ENCODE measurements at places on chromosomes 3 and 15.

GRCh38 chr3:41198046-41198445 is 1.3 kb upstream of the CTNNB1 start:
- no peak for DNase-seq

- no peak for DNase-seq
Measured at GRCh38 chr15:59292442-59293151, 80.1 kb downstream of the MYO1E start.

DNA sequence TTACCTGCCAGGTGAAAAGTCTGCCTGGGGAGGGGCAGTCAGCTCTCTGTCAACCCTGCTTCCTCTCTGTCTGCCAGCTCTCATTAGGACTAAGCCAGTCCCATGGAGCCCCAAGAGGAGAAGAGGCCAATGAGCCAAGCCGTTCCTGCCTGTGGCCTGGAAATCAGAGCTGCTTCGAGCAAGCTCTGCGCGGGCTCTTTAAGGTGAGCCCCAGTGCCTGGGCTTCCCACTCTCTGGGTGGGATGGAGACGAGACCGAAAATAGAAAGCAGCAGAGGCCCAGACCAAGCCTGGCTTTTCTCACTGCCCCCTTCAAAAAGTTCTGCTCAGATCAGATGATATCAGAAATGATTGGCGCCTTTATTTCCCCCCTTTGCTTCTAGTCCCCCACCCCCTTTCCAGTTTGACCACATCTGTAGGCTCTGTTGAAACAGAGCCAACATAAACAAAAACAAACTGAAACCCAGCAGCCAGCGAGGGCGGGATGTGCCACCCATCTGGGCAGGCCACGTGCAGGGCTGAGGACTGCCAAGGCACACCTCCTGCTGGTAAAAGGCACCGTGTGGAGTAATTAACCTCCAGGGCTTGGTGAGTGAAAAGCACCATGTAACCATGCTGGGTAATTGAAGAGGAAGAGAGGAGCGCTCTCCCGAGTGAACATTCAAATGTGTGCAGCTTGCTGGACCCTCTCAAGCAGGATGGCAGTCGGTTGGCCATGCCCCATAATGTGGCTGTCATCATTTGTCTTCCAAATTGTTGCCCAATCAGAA is 471.0 kb upstream of the PROK2 start:
- DNase-seq: no peak

DNA sequence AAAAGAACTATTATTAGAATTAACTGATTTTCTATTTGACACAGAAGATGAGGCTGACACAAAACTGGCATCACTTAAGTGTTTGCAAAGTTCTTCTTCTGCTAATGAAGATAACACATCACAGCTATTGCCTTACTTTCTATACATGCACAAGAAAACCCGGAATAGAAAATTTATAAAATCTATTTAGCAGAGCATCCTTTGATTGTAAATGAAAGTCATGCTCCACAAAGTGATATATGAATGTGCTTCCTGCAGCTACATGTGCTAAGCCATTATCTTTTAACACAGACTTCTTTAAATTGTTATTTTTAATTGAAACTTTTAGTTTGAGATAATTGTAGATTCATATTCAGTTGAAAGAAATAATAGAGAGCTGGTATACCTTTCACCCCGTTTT is 27.0 kb downstream of the DENND4A start:
- no peak for DNase-seq

- no peak for DNase-seq
Measured at GRCh38 chr3:54960701-54961100, 32.8 kb upstream of the LRTM1 start.

GRCh38 chr15:29322415-29322814 is 52.8 kb upstream of the NSMCE3 start:
- DNase-seq: no peak

DNA sequence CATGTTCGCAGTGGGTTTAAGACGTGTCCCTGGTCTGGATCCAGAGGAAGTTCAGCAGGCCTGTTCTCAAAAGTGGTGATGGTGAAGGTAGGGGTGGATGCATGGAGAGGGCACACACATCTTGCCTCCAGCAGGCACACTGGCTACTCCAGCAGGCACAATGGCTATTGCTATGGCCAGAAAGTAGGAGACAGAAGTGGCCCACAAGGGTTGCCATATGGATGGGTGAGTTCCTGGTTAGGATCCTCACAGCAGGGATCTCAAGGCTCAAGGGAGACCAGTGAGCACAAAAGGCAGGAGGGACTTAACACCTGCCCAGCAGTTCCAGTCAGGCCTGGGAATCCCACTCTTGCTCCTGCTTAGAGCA is 107.9 kb downstream of the LRIG1 start:
- no peak for DNase-seq

- DNase-seq: no peak
Measured at GRCh38 chr3:186133980-186134379, 25.1 kb upstream of the ETV5 start.

GRCh38 chr3:14433106-14433505 is 30.7 kb downstream of the SLC6A6 start:
- DNase-seq: no peak

- DNase-seq: no peak
Measured at GRCh38 chr15:63626955-63627354, 29.8 kb downstream of the FBXL22 start.

DNA sequence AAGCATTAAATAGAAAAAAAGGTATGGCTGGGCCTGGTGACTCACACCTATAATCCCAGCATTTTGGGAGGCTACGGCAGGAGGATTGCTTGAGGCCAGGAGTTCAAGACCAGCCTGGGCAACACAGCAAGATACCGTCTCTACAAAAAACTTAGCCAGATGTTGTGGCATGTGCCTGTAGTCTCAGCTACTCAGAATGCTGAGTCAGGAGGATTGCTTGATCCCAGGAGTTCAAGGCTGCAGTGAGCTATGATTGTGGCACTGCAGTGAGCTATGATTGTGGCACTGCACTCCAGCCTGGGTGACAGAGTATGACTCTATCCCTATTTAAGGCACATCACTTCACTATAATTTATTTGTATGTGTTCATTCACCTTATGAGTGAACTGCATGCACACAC is 54.3 kb downstream of the SLC4A7 start:
- no peak for DNase-seq

DNA sequence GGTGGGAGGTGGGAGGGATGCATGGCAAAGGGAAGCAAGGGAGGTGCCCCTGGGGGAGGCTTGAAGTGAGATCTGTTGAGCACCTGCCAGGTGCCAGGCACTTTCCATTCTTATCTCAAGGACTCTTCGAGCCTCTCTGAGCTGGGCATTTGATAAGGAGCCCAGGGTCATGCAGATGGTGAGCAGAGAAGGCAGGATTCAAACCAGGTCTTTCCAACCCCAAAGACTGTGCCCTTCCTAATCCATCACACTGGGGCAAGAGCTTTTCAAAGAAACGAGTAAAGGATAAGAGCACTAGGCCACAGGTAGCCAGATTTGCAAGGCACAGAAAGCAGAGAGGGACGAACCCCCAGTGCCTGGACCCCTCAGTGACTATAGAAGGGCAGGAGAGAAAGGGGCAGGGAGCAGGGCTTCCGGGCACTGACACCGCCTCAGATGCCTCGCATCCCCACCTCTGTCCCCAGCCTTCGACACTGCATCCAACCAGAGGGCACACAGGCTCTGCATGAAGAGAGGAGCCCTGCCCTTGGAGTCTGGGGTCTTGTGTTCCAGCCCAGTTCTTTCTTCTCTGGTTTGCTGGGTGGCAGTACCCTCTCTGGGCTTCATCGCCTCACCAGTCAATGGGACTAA is 21.0 kb downstream of the IGDCC4 start:
- no peak for DNase-seq

DNA sequence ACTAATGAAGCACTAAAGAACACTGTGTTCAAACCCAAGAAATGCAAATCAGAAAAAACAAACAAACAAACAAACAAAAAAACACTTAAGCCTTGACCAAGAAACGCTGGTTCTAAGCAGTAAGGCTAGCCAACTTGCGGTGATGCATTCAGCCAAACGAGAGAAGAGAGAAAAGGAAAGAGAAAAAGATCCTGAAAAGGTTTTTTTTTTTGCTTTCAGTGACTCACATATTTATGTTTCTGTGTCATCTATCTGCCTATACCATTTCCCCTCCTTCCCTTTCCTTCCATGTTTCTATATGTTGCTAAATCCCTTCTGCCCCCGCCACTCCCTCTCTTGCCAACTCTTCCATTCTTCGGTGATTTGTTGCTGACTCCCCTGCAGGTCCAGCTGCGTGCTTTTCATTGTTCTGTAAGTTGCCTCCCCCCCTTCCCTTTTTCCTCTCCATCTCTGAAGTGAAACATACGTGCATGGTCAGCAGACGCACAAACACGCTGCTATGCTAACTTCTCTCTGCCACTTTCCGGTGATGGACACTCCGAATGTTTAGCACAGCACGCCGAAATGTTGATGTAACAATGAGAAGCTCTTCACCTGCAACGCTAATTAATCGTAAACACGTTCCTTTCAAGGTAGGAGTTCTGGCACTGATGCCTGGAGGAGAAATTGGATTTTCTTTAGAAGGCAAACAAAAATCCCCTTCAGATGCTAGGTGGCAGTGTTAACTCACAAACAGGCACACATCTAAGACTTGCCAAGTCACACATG is 154.4 kb downstream of the TUSC7 start:
- DNase-seq: no peak

GRCh38 chr3:61371123-61371522 is 119.9 kb upstream of the FHIT start:
- no peak for DNase-seq

- DNase-seq: no peak
Measured at GRCh38 chr3:98376631-98377030, 13.8 kb upstream of the OR5K3 start.

DNA sequence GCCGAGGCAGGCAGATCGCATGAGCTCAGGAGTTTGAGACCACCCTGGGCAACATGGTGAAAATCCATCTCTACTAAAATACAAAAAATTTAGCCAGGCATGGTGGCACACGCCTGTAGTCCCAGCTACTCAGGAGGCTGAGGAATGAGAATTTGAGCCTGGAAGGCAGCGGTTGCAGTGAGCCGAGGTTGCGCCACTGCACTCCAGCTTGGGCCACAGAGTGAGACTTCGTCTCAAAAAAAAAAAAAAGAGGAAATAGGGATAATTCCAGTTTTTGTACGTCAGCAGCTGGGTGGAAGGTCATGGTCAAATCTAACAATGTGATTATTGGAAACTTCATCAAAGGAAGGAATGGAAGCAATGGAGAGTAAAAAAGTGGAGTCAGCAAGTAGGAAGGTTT is 3.1 kb downstream of the CMC1 start:
- no peak for DNase-seq

GRCh38 chr3:188244395-188244861 is 90.5 kb downstream of the LPP start:
- DNase-seq: no peak

GRCh38 chr3:32630266-32630665 is 54.7 kb upstream of the CNOT10 start:
- DNase-seq: no peak

DNA sequence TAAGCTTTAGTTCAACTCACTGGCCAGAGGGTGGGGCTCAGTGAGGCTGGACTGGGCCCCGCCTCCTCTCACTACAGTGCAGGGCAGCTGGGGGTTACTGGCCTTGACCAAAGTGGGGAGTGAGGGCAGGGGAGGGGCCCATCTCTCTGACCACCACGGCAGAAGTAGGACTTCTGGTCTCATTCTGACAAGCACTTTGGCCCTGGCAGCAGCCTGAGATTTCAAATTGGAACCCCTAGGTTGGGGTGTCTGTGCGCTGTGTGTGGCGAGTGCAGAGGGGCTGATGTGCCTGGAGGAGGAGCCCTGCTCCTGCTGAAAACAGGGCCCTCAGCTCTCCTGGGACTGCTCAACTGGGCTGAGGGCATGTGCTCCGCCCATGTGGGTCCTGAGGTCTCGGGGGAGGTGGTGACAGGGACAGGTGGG is 60.3 kb upstream of the RPL32 start:
- DNase-seq: no peak

GRCh38 chr3:169390741-169391305 is 272.7 kb downstream of the MECOM start:
- no peak for DNase-seq

DNA sequence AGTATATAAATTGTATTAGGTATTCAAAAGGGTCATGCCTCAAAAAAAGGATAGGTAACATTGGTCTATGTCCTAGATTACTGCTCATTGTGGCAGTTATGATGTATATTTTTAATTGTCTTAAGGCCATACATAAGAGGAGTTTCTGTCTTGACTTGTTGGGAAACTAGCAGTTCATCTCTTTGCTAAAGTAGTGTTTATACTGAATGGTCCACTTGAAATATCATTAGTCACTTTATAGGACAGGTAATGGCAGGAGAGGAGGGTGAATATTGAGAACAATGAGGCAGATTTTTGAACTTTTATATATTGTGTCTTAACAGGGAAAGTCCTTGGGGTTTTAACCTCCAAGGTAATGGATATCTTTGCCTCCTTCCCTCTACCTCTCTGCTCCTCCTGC is 58.4 kb downstream of the TP63 start:
- no peak for DNase-seq

GRCh38 chr15:50145451-50145872 is 26.4 kb upstream of the ATP8B4 start:
- DNase-seq: no peak

- no peak for DNase-seq
Measured at GRCh38 chr15:47616876-47617275, 100.4 kb upstream of the SEMA6D start.

DNA sequence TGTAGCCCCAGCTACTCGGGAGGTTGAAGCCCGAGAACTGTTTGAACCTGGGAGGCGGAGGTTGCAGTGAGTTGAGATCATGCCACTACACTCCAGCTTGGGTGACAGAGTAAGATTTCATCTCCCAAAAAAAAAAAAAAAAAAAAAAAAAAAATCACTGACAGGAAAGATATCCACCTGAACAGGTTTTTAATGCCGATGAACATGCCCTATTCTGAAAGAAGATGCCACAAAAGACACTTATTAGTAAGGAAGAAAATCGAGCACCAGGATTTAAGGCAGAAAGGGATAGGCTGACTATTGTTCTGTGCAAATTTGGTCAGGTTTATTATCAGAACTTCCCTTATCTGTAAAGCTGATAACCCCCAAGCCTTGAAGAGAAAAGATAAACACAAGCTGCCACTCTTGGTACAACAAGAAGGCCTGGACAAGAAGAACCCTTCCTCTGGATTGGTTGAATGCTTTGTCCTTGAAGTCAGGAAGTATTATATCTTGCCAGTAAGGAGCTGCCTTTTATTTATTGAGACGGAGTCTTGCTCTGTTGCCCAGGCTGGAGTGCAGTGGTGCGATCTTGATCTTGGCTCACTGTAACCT is 2.7 kb upstream of the PARP16 start:
- no peak for DNase-seq

Measured in stimulated activated CD8-positive, alpha-beta memory T cell treated with anti-CD3 and anti-CD28 coated beads, Interleukin-15, amount 100 ng/mL, for 48 hours (primary cell).